ENCODE measurements at places on chromosomes 2 and 18.

DNA sequence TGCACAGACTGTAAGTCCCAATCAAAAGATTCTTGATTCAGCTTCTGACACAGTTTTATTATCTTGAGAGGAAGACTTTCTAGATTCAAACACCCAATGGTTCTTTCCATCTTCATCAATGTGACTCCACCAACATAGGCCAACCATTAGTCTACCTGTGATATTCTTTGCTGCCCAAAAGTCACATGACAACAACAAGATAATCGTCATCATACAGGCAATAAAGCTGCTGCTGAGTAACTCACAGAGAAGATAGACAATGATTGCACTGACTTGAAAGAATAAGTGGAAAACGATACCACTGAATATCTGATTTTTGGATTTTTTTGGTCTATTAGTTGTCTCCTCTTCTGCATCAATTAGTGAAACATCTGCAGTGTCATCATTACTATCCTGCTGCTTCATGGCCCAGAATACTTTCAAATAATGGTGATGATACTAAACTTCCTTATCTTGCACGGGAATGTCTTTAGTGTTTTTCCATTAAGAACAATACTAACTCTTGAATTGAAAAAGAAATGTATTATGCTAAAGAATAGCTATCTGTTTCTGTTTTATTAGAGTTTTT, 19.5 kb downstream of the M1AP start:
- DNase-seq = no peak

GRCh38 chr2:181178823-181179412, 198.5 kb downstream of the UBE2E3 start:
- peak; percentile 28 for DNase-seq

GRCh38 chr2:27211943-27212625, at the start of the genes ATRAID and SLC5A6:
TSS of gene ATRAID (plus strand) at chr2:27212041. CDS start at chr2:27212369, 328 bp downstream.
TSS of gene SLC5A6 (minus strand) at chr2:27212268. CDS start at chr2:27207650, 4,618 bp downstream.
- peak; percentile 94 for DNase-seq

GRCh38 chr2:66714610-66715009, 279.7 kb downstream of the MEIS1 start:
- DNase-seq = no peak

- peak; percentile 12 for DNase-seq
Observed at GRCh38 chr2:78035804-78036203, 513.6 kb upstream of the LRRTM4 start.

DNA sequence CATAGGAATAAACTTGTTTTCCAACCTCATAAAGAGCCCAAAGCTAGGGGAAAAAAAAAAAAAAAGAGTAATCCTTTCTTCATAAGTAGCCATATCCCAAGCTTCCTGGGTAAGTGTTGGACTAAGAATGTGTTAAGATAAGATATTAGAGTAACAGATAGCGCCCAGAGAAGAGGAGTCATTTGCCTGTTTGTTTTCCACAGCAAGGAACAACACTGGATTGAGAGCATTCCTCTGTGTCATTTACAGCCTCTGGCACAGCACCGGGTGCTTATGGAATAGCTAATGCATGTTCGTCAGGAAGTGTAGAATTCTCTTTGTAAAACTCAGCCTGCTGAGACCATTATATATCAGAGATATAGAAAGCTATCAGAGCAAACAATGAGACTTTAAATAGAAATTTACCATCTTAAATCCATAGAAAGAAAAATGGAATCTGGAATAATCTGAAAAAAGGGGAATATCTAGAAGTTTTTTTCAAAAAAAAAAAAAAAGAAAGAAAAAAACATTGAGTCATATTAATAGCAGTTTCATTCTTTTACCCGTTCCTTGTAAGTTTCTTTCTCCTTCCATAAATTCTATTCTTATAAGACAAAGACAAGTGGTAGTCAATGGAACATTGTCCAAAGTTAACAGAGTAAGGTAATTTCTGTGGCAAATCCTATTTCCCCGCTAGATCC, 37.6 kb downstream of the LRP2 start:
- DNase-seq = no peak

GRCh38 chr2:148812306-148812705, 62.7 kb upstream of the KIF5C start:
- DNase-seq = no peak

GRCh38 chr18:73458186-73458964, 590.6 kb upstream of the NETO1 start:
- DNase-seq = no peak

GRCh38 chr18:10015288-10015701, 101.5 kb downstream of the VAPA start:
- no peak for DNase-seq

GRCh38 chr2:113180131-113180946, 6.6 kb downstream of the PSD4 start:
- DNase-seq = no peak

- DNase-seq = no peak
Observed at GRCh38 chr2:234722176-234722575, 225.3 kb upstream of the ARL4C start.

DNA sequence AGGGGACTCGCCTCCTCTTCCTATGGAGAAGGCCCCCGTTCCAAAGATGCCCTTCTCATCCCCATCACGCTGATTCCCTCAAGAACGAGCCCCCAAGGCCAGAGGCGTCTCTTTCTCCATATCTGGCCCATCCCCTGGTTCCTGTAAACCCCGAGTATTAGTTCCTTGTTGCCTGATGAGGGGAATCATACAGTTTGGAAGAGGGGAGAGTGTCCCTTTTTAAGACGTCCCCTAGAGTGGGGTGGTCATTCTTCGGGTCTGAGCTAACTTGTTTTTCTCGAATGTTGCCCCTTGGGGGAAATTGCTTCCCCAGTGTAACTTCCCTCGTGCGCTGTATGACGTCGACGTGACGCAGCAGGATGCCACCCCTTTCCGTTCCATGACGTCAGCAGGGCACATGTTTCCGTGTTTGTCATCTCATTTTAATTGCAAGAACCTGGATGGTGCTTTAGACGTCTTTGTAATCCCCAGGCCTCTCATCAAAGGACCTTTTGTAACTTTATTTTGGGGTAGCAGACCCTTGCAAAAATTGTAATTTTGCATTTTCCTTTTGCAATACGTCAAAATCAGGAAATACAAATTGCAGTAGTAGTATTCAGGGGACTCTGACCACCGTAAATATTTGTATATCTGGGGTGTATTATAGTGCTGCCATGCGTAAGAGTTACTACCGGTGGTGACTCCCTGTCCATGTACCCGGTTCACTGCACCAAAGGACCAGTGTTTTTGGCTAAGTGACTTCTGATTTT, 569 bp downstream of the BABAM2 start:
- DNase-seq = peak; percentile 77
